Stimulated activated CD4-positive, alpha-beta T cell treated with anti-CD3 and anti-CD28 coated beads, Interleukin-1b, Interleukin-23, amount 100 ng/mL, for 48 hours (primary cell): ENCODE measurements at places on chromosomes 1 and 21.

DNA sequence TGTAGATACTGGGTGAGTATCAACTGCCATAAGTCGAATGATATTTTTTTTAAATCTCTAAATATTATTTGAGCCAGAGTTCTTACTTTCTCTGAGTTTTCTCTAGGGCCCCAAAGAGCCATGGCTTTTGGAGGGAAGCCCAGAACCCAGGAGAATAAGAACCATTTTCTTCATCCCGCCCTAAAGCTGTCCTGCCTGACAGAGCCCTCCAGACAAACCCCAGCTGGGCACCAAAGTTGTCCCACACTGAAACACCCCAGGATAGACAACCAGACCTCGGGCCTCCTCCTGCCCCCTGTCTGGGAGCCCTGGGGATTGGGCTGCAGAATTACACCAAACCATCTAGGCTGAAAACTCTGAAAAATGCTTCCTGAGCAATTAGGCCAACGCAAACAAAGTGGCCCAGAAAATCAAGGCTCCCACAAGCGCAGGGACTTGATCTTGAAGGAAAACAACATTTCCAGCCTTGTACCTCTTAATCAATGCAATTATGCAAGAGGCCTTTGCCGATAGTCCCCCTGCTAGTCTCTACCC, 113.1 kb downstream of the RRAGC start:
- DNase-seq: no peak

GRCh38 chr1:205569411-205570172, 62.2 kb downstream of the ELK4 start:
- DNase-seq: no peak

GRCh38 chr21:39125752-39126485, 57.3 kb downstream of the PSMG1 start:
- no peak for DNase-seq

- no peak for DNase-seq
These were observed 10.4 kb downstream of the MRTO4 start for GRCh38 chr1:19262047-19262446.

GRCh38 chr1:59212706-59213105, 84.2 kb upstream of the FGGY start:
- no peak for DNase-seq

DNA sequence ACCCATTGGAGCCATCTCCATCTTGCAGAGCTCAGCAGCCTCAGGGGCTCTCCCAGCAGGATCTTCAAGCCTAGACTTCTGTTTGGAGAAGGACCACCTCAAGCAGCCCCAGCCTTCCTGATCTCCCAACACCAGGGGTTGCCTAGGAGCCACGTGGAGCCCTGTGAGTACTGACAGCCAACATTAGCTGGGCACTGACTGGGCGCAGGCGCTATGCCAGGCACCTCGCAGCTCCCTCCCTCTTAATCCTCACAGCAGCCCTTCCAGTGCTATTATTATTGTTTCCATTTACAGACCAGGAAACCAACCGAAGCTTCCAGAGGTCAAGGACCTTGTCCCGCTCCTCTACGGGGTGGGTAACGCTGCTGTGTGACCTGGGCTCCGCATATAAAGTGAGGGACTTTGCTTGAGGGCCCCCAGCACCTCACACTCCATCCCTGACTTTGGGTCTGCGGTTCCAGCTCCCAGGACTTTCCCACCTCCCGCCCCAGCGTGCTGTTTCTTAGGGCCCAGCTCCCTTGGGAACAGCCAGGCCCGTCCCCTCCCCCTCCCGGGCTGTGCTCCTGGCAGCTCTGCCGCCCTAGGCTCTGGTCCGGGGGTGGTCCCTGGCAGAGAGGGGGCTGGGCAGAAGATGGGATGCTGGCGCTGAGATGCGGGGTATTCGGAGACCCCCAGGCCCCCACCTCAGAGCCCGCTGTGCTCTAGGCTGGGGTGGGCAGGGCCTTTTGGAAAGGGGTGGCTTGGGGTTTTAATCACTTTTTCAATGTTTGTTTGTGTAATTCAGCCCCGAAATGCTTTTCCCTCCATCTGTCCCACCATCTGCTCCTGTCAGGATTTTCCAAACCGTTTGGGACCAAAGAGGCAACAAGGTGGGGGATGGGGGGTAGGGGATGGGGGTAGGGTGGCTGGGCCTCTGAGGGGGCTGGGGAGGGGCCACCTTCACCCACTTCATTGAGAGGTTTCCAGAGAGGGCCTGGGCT, 4.1 kb upstream of the HPCA start:
- no peak for DNase-seq

DNA sequence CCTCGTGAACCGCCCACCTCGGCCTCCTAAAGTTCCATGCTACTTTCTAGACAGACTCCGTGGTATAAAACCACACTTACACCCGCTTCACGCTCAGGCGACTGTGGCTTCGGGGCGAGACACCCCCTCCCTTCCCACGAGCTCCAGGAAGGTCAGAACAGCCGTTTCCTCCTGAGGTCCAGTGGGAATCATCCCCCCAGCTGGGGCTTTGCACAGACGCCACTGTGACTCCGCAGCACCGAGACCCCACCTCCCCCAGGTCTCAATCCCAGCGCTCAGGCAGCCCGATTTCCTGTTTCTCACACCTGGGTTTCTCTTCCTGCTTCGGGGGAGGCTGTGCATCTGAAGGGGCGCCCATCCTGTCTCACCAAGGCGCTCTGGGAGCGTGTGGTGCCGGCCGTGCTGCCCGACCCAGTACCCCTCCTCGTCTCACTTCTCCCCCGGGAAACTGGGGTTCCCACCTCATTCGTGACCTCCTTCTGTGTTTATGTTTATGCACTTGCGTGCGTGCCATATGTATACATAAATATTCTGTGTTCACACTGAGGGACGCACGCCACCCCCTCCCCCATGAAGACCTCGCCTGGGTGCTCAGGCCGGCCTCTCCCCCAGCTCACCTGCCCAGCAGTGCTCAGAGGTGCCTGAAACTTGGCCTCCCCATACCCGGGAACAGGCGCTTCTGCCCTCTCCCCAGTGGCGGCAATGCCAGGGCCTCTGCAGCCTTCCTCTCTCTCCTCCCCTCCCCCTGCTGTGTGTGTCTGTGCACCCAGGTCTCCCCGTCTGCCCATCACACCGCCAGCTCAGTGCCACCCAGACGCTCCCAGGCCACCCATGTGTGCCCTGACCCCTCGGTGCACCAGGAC, 14.6 kb downstream of the SLC35E2B start:
- peak; percentile 41 for DNase-seq

GRCh38 chr1:117501281-117501680, 104.6 kb upstream of the TENT5C start:
- DNase-seq: no peak

DNA sequence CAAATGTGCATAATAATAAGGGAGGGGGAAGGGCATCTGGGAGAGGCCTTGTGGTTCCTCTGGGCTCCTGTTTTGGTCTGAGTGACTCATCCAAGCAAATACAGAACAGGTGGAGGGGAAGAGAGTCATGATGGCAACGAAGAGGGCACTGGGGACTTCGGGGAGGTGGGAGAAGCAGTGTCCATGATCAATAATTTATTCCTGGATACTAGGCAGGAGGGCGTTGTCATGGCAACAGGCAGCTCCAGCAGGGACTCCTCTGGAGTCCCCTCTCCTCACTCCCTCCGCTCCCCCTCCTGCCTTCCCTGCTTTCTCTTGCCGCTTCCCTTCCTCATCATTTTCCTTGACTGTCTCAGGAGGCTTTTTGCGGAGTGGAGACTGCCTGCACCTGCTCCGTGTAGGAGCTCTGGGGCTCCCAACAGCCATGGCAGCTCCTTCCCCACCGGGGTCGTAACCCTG, 12.3 kb upstream of the NFASC start:
- no peak for DNase-seq

GRCh38 chr1:206824331-206824730, 41.1 kb upstream of the IL20 start:
- DNase-seq: no peak

DNA sequence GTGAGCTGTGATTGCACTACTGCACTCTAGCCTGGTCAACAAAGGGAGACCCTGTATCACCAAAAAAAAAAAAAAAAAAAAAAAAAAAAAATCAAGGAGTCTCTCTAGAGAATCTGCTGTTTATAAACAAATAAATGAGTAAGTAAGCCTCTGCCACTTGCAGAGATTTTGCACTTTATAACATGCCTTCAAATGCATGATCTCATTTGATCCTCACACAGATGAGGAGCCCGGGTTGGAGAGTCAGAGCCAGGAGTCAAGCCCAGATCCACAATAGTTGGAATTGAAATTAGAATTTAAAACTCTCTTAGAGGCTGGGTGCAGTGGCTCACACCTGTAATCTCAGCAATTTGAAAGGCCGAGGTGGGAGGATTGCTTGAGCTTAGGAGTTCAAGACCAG, 4.0 kb downstream of the PRELP start:
- no peak for DNase-seq

- no peak for DNase-seq
These were observed 10.7 kb downstream of the RNU5D-1 start for GRCh38 chr1:44720281-44720680.

DNA sequence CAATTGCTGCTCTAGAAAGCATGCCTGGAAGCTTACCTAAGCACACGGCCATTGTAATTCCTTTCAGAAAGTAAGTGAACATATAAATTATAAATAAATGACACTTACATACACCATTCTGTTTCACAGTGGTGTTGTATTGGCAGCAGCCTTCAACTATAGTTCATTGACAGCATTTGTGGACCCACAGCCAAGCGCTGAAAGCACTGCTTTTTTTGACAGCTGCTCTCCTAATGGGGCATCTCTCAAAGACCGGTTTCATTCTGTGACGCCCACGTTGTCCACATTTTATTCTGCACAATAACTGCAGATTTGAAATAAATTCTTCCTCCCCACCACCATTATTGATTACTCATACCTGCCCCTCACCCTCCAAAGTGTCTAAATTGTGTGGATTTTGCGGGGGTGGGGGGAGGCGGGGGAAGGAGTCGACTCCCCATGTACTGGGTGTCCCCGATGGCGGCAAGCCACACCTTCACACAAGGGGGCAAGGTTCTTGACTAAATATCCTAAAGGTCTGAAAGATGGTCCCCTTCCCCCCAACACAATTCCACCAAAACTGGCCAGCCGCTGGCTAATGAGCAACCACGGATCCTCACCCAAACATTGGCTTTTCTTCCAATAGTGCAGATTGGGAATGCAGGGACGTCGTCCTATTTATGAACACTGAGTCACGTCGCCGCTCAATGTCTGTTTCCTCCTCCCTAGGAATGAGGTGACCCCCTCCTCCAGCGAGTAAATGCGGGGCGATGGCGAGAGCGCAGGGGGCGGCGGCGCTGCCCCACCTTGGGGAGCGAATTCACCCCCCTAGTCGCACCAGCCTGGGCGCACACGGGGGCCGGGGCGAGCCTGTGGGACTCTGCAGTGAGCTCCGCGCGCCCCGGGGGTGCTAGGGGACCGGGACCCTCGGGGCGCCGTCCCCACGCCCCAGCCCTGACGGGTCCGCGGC, 960 bp downstream of the RCAN1 start:
- DNase-seq: no peak

DNA sequence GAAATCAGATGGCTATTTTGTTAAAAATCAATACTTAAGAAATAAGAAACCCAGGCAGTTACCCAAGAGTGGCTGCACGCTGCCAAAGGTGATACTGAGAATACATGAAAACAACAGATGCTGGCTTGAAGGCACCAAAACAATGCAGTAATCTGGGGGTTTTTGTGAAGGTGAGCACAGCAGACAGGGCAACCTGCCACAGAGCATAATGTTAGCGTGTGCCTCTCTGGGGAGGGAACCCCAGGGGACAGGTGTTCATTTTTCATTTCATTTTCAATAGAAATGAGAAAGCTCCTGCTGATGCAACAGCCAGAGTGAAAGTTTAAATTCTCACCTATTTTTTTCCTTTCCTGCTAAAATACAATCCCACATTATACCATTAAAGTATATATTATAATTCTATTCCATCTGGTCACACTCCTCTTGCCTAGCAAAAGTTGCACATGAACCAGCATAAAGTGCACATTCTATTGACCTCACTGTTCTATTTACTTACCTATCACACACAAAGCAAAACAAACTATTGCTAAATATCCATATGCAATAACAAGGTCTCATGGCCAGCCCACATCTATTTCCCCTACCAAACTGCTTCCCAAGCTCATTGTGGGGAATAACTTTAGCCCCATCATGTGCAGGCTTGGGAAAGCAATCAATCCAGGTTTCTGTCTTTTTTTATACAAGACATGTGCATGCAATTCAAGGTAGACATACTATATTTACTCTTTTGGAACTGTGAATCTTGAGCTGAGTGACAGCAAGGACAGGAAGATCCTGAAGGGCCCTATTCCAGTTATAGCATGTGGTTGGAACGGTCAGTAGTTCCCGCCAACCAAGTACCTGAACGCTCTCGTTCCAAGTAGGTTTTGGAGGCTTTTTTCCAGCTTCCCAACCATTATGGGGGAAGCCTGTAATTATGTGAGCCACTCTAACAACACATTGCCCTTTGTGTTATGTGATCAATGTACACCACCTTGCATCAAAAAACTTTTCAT, 173.6 kb downstream of the RERE start:
- DNase-seq: no peak

GRCh38 chr1:211376807-211377470, 50.3 kb downstream of the TRAF5 start:
- DNase-seq: no peak

- DNase-seq: no peak
These were observed 7.2 kb upstream of the BECN2 start for GRCh38 chr1:241950390-241950789.

- DNase-seq: no peak
These were observed 8.9 kb upstream of the IGFN1 start for GRCh38 chr1:201181726-201182125.

- no peak for DNase-seq
These were observed 15.7 kb downstream of the ATPAF1 start for GRCh38 chr1:46652321-46653100.

GRCh38 chr21:41361053-41361785, 608 bp upstream of the MX2 start:
- no peak for DNase-seq

DNA sequence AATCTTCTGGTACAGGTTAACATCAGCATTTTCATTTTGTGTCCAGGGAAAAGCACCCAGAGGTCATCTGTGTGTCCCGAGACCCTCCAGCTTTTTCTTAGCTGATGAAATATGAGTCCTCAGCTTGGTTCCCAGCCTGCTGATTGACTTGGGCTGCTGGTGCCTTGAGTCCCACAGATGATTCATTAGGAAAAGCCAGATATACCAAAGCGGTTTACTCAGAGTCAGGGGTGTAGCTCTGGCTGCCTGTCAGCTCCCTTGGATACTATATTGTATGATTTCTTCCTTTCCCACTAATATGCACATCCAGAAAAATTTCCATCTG, 43.7 kb upstream of the MAB21L3 start:
- no peak for DNase-seq

- no peak for DNase-seq
These were observed 359.1 kb downstream of the BARHL2 start for GRCh38 chr1:90357995-90358394.

DNA sequence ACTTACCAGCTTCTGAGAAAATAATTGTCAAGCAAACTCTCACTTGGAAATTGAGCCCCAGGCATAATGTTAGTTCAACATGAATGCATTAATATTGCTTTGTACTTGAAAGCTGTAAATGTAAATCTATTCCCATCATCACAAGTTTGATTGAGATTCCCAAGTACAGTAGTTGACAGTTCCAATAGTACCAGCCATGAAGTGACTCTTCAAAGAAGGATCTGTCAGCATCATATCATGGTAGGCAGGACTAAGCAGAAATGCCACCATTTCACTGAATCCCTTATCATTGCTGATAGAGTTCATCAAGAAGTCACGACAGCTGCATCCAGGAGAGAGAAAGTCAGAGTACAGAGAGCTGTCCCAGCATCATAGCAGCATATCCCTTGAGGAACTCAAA, 348.7 kb downstream of the OMA1 start:
- no peak for DNase-seq

- DNase-seq: peak; percentile 91
These were observed 19.5 kb upstream of the ADAR start for GRCh38 chr1:154627257-154628120.

- DNase-seq: no peak
These were observed 69.3 kb downstream of the EPB41 start for GRCh38 chr1:28983509-28984310.
